Activated T-helper 1 cell treated with anti-CD3 and anti-CD28 coated beads, Interleukin-2, amount 50 U/mL, for 16 hours (primary cell): ENCODE measurements at places on chromosomes 12 and 14.

GRCh38 chr12:54565310-54565985, 16.0 kb downstream of the PDE1B start:
- DNase-seq = no peak

GRCh38 chr12:105911966-105912365, 226.8 kb downstream of the NUAK1 start:
- DNase-seq = no peak

DNA sequence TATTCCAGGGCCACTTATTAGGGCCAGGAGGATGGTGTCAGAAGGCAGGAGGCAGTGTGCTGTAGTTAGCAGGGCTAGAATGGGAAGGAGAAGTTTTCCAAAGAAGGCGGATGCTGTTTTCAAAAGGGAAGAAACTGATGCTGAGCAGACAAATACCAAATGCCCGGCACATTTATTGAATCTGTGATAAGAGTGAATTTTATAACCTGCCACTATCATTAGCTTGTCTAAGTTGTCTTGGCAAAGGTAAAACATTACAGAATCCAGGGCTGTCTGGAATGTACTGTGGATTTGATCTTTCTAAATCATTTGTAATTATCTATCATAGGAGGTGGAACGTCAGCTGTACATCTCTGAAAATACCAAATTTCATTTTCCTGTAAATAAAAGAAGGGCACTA, 40.8 kb downstream of the NDUFA12 start:
- DNase-seq = no peak

DNA sequence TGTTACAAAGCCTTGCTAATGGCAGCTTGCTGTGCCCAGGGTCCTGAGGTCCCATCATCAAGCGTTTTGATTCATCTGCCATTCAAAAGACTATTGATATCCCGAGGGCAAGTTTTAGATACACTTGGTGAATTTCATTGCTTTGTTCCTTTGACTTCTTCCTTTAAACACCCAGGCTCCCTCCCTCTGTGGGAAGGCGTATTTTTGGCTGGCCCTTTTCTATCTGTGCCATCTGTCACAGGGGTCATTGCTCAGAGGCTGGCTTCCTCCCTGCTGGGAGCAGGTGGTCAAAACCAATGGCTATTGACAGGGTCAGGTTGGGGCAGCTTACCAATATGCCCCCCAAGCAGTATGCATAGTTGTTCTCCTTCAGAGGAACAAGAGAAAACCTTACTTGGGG, 40.0 kb downstream of the SCN8A start:
- no peak for DNase-seq

DNA sequence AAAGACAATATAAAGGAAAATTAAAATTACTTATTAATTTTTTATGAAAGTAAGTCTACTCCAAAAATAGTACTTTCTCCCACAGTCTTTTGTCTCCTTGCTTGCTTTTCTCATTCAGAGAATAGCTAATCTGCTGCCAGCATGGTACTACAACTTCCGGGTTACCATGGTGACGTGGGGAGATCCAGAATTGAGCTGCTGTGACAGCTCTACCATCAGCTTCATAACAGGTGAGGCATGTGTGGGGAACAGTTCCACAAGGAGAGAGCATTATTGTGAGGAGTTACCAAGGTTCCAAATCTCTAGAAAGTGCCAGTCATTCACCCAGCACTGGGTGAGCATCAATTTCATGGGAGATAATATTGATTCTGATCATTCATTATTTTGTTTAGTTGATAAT, 197.8 kb downstream of the PTPRO start:
- DNase-seq = no peak

DNA sequence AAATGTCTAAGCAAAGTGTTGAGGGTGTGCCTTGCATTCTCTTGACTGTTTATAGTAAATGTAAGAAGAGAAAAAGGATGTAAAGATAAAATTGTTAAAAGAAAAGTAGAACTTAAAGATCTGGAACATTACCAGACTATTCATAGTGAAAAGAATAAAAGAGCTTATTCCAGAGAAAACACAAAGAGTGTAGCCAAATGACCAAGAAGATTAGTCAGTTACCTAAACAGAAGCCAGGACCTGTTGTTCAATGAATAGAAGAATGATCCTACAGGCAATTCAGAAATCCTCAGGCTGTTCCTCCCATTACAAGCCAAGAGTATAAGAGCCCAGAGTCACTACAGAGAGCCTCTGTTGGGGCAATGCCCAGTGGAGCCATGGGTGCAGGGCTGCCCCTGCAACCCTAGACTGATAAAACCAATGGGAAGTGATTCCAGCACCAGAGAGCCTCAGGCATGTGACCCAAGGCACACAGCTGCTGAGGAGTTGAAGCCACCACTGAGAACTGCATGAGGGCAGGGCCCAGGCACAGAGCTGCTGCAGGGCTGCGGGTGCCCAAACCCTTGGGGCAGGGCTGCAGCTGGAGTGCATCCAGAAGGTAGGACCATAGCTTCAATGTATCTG, 91.1 kb upstream of the SLC38A4 start:
- no peak for DNase-seq

DNA sequence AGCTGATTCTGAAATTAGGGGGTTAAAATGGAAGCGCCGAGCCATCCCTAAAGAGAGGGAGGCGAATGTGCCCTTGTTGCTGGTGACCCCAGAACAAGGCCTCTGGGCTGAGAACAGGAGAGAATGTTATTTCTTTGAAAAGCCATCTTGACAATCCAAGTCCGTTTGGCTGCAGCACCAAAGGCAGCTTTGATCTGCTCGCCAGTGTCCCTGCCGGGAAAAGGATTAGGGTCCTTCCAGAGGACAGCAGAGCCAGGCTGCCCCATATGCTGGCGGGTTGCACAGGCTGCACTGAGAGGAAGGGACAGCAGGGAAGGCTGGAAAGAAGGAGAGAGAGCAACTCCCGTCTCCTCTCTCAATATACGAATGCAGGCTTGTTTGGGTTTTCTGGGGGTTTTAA, 141.7 kb downstream of the TMEM132C start:
- DNase-seq = no peak

- no peak for DNase-seq
Observed at GRCh38 chr12:17928708-17929366, 161.2 kb downstream of the RERGL start.

GRCh38 chr12:6563448-6564050, 4.5 kb downstream of the NOP2 start:
- DNase-seq = peak; percentile 50

DNA sequence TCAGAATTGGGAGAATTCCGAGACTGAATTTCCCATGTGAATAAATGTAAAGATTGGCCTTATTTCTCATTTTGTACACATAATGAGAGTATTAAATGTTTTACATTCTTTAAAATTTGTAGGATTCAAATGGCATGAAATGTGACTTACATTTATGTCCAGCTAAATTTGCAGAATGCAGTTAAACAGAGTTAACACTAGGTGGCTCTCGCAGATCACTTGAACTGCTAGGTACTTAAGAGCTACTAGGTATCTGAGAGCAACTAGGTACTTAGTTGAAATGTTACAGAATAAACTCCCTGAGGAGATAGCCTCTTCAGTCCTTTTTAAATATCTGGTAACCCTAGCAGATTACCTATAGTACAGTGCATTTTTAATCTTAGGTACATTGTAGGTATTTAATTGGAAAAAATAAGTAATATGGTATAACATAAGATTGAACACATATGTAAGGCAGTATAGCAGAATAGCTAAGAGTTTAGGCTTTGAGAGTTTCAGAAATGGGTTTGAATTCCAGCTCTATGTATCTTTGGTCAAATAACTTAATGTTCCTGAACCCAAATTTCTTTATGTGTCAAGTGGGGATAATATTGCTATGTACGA, 73.8 kb downstream of the KIAA0586 start:
- DNase-seq = no peak

DNA sequence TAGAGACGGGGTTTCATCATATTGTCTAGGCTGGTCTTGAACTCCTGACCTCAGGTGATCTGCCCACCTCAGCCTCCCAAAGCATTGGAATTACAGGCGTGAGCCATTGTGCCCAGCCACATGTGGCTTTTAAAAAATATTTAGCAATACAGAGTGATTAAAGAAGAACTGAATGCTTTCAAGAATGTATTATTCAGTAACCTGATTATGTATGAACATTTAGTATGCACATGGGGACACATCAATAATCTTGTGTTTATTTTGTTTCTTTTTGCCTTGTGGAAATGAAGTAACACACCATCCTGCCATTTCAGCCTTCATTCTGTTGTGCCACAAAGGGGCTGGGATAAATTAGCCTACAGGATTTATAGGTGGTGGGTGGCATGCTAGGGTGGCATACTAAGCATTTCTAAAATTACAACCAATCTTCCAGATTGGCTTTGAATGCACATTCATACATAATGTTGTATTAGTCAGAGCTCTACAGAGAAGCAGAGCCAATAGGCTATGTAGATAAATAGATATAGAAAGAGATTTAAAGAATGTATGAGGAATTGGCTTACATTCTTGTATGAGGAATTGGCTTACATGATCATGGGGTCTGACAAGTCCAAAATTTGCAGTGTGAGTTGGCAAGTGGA, 25.5 kb upstream of the TXNRD1 start:
- DNase-seq = no peak

GRCh38 chr14:100155756-100156616, 3.5 kb downstream of the DEGS2 start:
- DNase-seq = no peak

DNA sequence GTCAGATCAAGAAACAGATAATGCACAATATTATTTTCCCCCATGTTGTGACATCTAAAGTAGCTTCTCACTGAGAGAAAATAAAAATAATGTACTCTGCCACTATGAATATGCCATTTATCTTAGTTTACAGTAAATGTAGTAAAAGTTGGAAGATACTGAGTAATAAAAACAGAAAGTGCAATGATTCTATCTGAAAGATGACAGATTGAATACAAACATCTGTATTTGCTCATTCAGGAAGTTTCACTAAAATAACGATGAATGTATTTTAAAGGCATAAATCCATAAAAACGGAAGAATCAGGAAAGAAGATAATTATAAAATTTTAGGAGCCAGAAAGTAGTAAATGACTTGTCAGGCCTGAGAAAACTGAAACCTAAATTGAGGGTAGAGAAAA, 18.2 kb downstream of the SLC35F4 start:
- DNase-seq = no peak
